ENCODE measurements at places on chromosomes 16 and 17.
A peak's percentile ranks its signal among the peaks of the same experiment; 100 is the strongest.

GRCh38 chr17:33438139-33438538 is 145.0 kb upstream of the ASIC2 start:
- no peaks in the 10 kb centered on the region for H3K27me3 ChIP-seq
- no peak overlapping the region for H3K27ac ChIP-seq
- no peak overlapping the region for H3K4me3 ChIP-seq
- no peaks in the 10 kb centered on the region for H3K4me1 ChIP-seq
- H3K36me3 ChIP-seq = no peaks in the 10 kb centered on the region

DNA sequence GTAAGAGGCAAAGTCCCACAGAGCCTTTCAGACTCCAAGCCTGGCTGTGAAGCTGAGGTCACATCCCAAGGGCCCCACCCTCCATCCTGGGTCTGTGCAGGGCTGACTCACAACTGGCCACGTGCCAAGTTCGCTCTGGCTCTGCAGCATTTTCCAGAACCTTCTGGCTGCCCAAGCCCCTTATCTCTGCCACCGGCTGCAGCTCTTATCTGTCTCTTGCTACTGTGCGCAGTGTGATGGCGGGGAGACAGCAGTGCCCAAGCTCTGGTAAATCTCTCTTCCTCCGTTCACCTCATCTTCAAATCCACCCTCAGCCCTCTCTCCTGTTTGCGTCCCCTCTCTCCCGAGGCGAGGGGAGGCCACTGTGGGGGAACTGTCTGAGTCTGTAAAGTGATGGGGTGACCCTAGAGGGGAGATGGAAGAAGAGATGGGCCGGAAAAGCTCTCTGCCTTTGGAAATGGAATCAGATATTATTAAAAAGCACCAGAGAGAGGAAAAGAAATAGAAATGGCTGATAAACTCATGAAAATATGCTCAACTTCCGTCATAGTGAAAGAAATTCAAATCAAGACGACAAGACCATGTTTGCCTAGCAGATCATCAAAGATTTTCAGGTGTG is 162.7 kb upstream of the CDC42EP4 start:
- H3K27ac ChIP-seq = no peak overlapping the region
- H3K4me3 ChIP-seq = no peak overlapping the region
- peaks cover 16% of the 10 kb centered on the region for H3K4me1 ChIP-seq
- no peaks in the 10 kb centered on the region for H3K27me3 ChIP-seq
- no peaks in the 10 kb centered on the region for H3K36me3 ChIP-seq

DNA sequence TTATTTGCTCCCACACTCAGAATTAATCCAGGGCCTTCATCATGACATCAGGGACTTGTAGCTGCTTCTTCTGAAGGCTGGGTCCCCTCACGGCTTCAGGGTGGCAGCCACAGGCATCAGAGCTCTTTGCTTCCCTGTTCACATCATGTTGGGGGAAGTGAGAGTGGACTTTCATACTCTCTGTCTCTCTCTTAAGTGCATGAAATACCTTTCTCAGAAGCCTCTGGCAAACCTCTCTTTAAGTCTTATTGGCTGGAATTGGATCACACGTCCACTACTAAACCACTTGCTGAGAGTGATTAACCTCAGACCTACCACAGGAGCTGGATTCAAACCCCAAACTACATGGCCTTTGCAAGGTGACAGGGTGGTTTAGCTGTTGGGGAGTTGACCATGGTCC is 17.7 kb upstream of the SALL1 start:
- no peak overlapping the region for H3K4me3 ChIP-seq
- no peaks in the 10 kb centered on the region for H3K36me3 ChIP-seq
- H3K27me3 ChIP-seq = no peaks in the 10 kb centered on the region
- no peak for DNase-seq
- no peaks in the 10 kb centered on the region for H3K4me1 ChIP-seq
- no peak overlapping the region for H3K27ac ChIP-seq

DNA sequence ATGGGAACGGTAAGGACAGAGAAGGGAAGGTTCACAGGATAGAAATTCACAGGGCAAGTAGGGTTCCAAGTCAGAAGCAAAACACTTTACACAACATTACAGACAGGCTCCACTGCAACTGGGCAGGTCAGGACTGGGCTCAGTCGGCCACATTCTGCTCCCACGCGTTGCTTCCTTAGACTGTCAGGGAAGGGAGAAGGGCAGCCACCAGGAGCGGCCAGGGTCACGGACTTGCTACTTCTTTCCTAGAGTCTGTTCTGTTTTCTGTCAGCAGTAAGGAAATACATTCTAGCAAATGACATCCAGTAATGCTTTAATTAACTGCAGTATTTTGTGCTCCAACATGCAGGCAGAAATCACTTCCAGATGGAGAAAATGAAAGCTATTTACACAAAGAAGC is 160.3 kb upstream of the RPH3AL start:
- DNase-seq = no peak
- H3K4me1 ChIP-seq = peaks cover 20% of the 10 kb centered on the region
- peaks cover 5% of the 10 kb centered on the region for H3K36me3 ChIP-seq

DNA sequence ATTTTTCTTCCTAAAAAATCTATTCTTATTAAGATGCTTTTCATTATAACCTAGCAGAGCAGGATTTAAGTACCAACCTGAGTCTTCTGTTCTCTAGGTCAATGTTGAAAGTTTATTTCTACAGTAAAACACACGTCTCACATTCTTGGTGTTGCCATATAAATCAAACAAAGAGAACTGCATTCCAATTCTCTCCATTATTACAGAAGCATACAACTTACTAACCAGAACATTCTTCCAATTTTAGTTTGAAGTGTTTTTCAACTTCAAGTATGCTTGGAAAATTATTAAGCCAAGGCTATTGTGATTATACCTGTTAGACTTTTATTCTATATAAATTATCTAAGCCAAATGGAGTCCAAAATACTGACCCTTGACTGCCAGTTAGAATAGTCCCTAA is 110.4 kb upstream of the PMFBP1 start:
- no peaks in the 10 kb centered on the region for H3K4me1 ChIP-seq
- H3K27me3 ChIP-seq = no peaks in the 10 kb centered on the region
- no peak overlapping the region for H3K27ac ChIP-seq
- no peak for DNase-seq
- no peaks in the 10 kb centered on the region for H3K36me3 ChIP-seq

GRCh38 chr16:10529895-10530669 is 50.3 kb downstream of the EMP2 start:
- no peaks in the 10 kb centered on the region for H3K4me1 ChIP-seq
- H3K4me3 ChIP-seq = no peak overlapping the region
- H3K36me3 ChIP-seq = peaks cover 48% of the 10 kb centered on the region
- DNase-seq = no peak
- H3K27me3 ChIP-seq = no peaks in the 10 kb centered on the region
- H3K27ac ChIP-seq = no peak overlapping the region

DNA sequence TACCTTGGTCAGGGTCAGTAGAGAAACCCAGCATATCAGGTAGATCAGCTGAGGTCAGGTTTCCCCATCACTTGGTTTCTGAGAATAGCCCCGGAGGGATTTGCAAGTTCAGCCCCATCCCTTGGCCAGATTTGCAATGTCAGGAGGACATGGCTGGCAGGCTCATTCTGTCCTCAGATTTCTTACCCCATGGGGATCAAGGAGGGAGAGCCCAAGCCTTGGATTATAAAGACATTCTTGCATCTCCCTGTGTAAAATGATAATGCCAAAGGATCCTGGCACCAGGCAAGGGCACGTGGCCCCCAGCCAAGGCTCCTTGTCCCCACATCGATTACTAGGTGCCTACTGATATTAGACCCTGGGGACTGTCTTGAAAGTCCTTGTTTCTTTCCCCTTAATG is 53.2 kb downstream of the MYH3 start:
- no peak for DNase-seq
- no peak overlapping the region for H3K27ac ChIP-seq
- H3K4me3 ChIP-seq = no peak overlapping the region
- H3K4me1 ChIP-seq = no peaks in the 10 kb centered on the region

GRCh38 chr16:52398021-52398420 is 148.9 kb downstream of the TOX3 start:
- no peak for DNase-seq
- no peaks in the 10 kb centered on the region for H3K27me3 ChIP-seq

- no peaks in the 10 kb centered on the region for H3K36me3 ChIP-seq
- peak overlapping the region; percentile 5 for H3K4me3 ChIP-seq
- no peak for DNase-seq
- H3K4me1 ChIP-seq = peaks cover 10% of the 10 kb centered on the region
- H3K27ac ChIP-seq = peak overlapping the region; percentile 40
These were observed 18.2 kb downstream of the COTL1 start for GRCh38 chr16:84599521-84600202.

GRCh38 chr17:45440161-45440778 is 7.6 kb upstream of the ARHGAP27 start:
- no peaks in the 10 kb centered on the region for H3K27me3 ChIP-seq
- no peak overlapping the region for H3K4me3 ChIP-seq
- H3K36me3 ChIP-seq = peaks cover 50% of the 10 kb centered on the region

DNA sequence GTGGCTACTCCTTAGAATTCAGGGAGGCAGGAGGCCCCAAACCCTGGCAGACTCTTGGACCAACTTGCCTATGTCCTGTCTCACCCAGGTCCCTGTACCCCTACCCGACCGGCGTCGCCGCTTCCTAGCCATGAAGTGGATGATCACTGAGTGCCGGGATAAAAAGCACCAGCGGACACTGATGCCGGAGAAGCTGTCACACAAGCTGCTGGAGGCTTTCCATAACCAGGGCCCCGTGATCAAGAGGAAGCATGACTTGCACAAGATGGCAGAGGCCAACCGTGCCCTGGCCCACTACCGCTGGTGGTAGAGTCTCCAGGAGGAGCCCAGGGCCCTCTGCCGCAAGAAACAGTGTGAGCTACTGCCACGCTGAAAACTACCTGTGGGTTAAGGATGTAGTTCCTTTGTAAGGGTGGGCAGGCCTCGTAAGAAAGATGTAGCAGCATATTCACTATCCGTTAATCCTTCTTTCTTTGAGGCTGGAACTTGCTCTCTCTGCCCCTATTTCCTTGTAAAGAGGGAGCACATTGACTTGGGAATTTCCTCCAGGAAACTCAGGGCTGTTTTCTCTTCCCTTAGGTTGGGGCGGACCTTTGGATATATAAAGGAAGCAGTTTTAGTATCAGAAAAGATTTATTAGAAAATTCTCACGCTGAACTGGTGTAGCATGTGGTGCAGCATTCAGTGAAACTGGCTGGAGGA is 4.1 kb downstream of the MRPS7 start:
- H3K27ac ChIP-seq = no peak overlapping the region
- H3K4me1 ChIP-seq = peaks cover 11% of the 10 kb centered on the region
- no peak for DNase-seq
- no peak overlapping the region for H3K4me3 ChIP-seq
- H3K27me3 ChIP-seq = no peaks in the 10 kb centered on the region
- peaks cover 19% of the 10 kb centered on the region for H3K36me3 ChIP-seq

- no peak for DNase-seq
- H3K27me3 ChIP-seq = no peaks in the 10 kb centered on the region
- no peaks in the 10 kb centered on the region for H3K36me3 ChIP-seq
- no peak overlapping the region for H3K4me3 ChIP-seq
- H3K27ac ChIP-seq = no peak overlapping the region
These were observed 27.2 kb upstream of the SHISA9 start for GRCh38 chr16:12874186-12874585.

Data from thoracic aorta (tissue), 2 donors.